ENCODE measurements at places on chromosomes 1 and 21.

DNA sequence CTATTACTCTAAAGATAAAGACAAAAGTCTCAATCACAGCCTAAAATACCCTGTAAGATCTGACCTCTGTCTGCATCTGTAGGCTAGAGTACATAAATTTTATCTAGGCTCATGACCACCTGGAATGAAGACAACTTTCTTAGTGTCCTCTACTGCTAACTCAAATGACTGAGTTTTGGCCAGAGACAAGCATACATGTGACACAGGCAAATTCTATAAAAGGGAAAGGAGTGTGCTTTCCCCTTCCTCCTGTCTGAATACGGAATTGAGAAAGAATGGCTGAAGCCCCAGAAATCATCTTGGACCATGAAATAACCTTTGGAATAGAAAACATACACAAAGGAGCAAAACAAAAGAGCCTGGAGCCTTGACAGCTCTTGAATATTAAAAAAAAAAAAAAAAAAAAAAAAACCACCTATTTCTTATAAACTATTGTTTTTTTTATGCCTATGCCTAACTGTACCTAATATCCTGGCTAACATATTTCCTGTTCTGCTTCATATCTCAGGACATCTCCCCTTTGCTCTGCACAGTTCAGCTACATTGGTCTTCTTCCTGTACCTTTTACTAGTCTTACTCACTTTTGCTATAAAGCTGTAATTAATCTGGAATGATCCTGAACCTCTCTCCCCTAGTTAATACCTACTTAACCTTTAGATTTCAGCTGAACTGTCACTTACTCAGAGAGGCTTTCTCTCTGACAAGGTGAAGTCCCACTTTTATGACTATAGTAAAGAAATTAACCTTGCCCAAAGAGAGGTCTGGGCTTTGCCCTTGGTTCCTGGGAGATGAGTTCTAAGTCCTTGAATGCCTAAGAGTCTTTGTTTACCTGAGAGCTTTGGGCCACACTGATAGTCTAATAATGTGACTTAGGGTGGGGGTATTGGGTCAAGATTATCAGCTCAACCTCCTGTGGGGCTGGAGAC, 16.1 kb downstream of the UCHL5 start:
- DNase-seq, result no peak

GRCh38 chr1:216499581-216500272, 76.5 kb upstream of the USH2A start:
- no peak for DNase-seq

DNA sequence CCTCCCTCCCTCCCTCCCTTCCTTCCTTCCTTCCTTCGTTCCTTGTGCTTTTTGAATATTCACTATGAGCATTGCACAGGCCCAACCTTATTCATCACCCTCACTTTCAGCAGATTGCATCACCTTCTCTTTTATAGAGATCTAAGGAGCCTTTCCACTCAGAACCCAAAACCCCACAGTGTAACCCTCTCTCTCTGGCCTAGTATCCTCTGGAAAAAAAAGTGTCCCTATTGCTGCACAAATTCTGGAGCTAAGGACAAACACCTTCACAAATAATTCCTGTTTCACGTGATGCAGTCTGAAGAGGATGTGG, 25.6 kb downstream of the OR10J5 start:
- DNase-seq, result no peak

GRCh38 chr1:25503551-25504426, 39.6 kb upstream of the LDLRAP1 start:
- peak; percentile 69 for DNase-seq

DNA sequence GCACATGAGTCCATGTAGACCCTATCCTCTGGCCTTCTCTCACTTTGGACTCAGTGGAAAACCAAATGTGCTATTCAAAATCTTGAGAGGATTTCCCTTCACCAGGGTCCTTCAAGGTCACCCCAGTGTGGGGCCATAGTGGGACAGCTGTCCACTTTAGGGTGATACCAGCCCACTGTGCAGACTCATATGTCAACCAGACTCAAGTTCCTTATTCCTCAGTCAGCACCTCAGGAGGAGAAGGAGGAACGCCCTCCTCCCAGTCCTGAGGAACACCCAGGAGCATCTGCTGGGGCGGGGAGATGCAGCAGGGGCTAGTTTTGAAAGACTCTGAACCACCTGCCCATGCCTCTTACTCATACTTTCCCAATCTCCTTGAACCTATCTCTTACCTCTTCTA, 340.9 kb downstream of the MATN1 start:
- no peak for DNase-seq

GRCh38 chr1:121448851-121449250, 264.1 kb downstream of the SRGAP2C start:
- DNase-seq, result no peak

- DNase-seq, result peak; percentile 26
Observed at GRCh38 chr21:46046471-46046870, 51.4 kb upstream of the COL6A2 start.

DNA sequence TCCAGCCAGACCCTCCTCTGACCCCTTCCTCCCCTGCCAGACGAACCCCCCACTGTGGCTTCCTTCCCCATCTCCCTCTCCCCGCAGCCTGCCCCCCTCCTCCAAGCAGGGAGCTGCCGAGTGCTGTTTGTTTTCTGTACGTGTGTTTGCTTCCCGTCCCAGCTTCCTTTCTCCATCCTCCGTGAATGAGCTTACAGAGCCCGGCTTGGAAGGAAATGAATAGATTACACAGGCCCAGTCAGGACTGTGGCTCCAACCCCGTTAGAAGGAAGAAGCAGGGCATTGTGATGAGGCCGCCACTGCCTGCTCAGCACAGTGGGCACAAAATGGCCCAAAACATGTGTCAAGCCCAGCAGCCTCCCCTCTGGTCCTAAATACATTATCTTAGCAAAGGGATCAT, 123.2 kb downstream of the IGSF21 start:
- no peak for DNase-seq

DNA sequence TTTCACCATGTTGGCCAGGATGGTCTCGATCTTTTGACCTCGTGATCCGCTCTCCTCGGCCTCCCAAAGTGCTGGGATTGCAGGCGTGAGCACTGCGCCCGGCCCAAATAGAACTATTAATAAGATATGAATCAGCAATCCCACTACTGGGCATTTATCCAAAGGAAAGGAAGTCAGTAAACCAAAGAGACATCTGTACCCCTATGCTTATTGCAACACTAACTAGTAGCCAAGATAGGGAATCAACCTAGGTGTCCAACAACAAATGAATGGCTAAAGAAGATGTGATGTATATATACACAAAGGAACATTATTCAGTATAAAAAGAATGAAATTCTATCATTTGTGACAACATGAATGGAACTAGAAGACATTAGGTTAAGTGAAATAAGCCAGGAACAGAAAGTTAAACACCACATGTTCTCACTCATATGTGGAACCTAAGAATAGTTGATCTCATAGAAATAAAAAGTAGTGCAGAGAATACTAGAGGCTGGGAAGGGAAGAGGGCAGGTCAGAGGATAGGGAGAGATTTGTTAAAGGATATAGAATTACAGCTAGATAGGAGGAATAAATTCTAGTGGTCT, 48.8 kb downstream of the XPR1 start:
- no peak for DNase-seq

DNA sequence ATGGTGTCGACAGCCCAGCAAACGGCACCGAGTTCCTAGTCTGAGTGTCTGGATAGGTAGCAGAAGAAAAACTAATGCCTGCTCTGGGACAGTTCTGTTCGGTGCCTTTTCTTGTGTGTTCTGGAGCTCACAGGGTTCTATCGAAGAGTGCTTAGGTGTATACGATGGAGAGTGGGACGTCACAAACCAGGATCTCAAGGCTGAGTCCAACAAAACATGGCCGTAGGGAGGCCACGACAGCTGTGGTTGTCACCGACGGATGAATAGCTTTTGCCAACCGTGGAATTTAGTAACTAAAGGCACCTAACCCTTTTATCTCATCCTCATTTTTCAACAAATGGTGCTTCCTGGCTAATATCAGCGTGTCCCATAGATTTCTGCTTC, 635 bp upstream of the SYNJ1 start:
- peak; percentile 10 for DNase-seq

DNA sequence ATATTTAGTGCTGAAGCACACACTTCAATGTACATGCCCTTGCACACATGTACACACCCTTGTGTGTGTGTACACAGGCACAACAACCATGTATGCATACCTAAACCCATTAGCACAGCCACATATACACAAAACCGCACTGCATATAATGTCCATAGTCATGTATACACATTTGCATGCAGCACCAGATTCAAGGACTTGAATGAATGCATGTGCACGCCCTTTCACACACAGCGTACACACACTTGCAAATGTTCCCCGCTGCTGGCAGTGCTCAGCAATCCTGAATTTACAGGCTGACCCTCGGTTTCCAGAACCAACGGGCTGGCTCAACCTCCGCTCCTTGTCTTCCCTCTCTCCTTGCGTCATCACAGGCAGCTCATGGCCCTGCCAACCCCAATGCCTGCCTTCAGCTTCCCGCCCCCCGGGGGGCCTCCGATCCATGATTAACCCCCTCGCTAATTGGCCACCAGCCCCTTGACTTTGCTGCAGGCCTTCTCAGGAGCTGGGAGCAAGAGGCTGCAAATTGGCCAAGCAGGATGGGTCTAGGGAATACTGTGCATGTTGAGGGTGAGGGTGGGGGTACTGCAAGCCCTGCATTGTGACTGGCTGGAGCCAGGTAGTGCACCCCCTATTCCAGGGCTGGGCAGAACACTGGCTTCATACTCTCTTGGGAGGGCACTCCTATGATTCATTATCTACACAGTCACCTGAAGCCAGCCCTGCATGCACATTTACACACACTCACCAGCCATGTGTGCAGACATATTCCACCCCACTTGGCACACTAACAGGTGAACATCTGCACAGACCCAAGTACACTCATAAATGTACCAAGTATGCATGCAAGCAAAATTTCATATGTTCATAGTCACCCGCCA, 7.9 kb downstream of the GPR3 start:
- peak; percentile 84 for DNase-seq

GRCh38 chr1:186790101-186790500, 38.6 kb upstream of the PLA2G4A start:
- no peak for DNase-seq

GRCh38 chr1:77664939-77665516, 17.4 kb downstream of the ZZZ3 start:
- no peak for DNase-seq

DNA sequence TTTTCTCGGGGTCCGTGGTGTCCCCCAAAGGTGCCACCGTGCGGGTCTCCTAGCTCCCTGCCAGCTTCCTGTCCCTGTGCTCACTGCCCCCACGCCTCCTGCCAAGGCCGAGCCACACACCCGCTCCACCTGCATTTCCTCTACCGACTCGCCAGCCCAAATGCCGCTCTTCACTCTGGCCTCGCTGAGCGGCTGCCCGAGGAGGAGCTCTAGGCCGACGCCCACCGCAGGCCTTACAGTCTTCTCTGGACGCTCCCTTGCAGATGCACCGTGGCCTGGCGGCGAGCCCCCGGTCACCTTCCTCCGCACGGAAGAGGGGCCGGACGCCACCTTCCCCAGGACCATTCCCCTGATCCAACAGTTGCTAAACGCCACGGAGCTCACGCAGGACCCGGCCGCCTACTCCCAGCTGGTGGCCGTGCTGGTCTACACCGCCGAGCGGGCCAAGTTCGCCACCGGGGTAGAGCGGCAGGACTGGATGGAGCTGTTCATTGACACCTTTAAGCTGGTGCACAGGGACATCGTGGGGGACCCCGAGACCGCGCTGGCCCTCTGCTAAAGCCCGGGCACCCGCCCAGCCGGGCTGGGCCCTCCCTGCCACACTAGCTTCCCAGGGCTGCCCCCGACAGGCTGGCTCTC, 26.3 kb downstream of the FTCD start:
- DNase-seq, result peak; percentile 56

- DNase-seq, result peak; percentile 27
Observed at GRCh38 chr1:41722184-41722583, 196.5 kb downstream of the HIVEP3 start.
